Aorta (tissue), 5 donors: ENCODE measurements at places on chromosomes 11 and 22. TPM values are rescaled to one million over a fixed set of nuclear protein-coding genes. Genes with fewer than 3 reads are reported as not detected.
A peak's percentile ranks its signal among the peaks of the same experiment; 100 is the strongest.

GRCh38 chr11:22681281-22681812, 14.9 kb downstream of the GAS2 start:
- no peak for DNase-seq

- peak; percentile 80 for DNase-seq
Measured at GRCh38 chr22:23070418-23071229, at the start of gene GNAZ. GNAZ (plus strand) TSS chr22:23070519; CDS start chr22:23095696, 25,177 bp downstream.

- no peak for DNase-seq
Measured at GRCh38 chr11:70142221-70142875, 60.7 kb upstream of the FADD start.

- no peak for DNase-seq
Measured at GRCh38 chr11:26841818-26842473, 120.1 kb upstream of the SLC5A12 start.

DNA sequence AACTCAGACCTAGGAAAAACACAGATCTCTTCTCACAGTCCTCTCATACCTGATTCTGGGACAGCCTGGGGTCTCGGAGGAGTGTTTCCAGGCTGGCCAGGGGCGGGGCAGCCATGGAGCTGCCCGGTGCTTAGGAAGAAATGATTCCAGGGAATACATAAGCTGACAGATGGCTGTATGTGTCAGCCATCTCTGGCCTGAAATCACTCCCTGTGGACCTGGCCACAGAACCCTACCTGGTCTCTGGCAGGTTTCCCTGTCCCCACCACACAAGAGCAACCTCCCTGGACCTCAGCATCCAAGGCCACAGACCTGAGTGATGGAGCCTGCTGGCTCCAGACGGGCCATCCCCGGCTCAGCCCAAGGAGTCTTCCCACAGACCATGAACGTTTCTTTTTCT, 10.0 kb downstream of the GGA1 start:
- DNase-seq: no peak

- DNase-seq: peak; percentile 56
Measured at GRCh38 chr11:72333661-72334060, 89.7 kb upstream of the PHOX2A start.

TTLL1 gene
- total RNA-seq: 3.0 TPM

DNA sequence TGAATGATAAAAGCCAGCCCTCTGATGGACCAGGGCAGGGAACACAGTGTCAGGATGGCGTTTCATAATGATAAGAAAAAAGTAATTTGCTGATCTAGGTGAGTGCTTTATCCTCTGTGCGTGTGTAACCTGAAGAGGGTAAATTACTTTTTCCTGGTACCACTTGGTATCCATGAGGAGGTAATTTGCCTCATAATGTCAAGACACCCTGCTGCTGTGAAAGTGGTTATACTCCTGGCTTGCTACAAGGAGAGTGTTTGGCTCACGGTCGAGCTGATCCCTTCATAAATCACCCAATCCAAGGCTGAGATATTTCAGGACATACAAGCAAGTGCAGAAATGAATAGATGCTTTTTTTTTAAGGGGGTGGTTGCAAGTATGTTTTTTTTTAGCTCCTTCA, 207.2 kb upstream of the PGR start:
- DNase-seq: no peak

CARD10 gene
- 24.9 TPM for total RNA-seq

FGF19 gene
- not detected for total RNA-seq

DNA sequence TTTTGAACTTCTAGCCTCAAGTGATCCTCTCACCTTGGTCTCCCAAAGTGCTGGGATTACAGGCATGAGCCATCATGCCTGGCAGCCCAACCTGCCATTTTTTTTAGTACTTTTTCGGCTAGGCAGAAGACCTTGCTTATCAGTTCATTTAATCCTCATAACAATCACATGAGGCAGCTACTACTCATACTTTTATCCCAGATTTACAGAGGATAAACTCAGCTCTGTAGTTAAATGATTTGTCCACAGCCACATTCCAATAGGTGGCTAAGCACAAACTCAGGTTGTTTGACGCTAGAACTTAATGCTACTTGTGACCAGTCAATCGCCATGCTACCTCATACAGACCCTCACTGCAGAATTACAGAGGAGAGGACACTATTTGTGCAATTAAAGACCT, 28.1 kb downstream of the SBF2 start:
- no peak for DNase-seq

- DNase-seq: no peak
Measured at GRCh38 chr11:77379253-77379652, 77.8 kb upstream of the GDPD4 start.

TMPRSS5 gene
- 1.8 TPM for total RNA-seq

DNA sequence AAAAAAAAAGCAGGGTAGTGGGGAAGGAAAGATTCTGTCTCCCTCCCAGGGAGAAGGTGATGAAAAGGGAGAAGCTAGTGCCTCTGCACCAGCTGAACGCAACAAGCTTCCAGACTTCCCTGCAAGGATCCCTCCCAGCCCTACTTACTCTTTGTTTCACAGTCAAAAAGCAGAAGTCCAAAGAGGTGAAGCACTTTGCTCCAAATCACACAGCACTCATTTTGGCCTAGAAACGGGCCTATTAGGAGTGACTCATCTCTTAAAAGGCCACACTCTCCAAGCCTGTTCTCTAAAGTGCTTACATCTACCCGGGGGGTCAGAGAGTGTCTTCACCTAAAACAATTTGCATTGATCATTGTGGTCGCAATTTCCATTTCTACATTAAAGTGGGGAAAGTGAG, 17.7 kb upstream of the GRK3 start:
- no peak for DNase-seq

- no peak for DNase-seq
Measured at GRCh38 chr11:130711193-130711592, 205.1 kb downstream of the SNX19 start.

DNA sequence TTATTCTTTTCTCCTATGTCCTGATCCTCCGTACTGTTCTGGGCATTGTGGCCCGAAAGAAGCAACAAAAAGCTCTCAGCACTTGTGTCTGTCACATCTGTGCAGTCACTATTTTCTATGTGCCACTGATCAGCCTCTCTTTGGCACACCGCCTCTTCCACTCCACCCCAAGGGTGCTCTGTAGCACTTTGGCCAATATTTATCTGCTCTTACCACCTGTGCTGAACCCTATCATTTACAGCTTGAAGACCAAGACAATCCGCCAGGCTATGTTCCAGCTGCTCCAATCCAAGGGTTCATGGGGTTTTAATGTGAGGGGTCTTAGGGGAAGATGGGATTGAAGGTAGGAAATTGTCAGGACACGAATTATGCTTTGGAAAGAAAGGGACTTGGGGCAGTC, 843 bp downstream of the OR51T1 start:
- DNase-seq: no peak

DNA sequence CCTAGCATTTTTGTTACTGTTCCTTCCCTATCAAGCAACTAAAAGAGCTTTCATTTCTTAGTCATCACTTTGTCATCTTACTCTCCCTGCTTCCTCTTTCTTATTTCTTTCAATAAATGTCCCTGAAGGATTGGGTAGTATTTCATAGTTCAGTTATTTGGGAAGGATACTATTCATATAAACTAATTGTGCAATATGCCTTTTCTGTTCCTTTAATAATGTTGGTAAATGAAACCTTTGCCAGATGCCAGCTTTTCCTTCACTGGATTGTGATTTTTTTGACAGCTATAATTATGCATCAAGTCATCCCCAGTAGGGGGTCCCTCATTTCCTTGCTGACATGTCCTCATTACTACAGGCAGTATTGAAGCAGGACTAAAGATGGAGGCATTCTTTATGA, 101.7 kb downstream of the ATM start:
- DNase-seq: no peak

- no peak for DNase-seq
Measured at GRCh38 chr11:128527046-128527445, 60.3 kb downstream of the ETS1 start.

- DNase-seq: no peak
Measured at GRCh38 chr11:99241066-99241465, 220.3 kb downstream of the CNTN5 start.

DNA sequence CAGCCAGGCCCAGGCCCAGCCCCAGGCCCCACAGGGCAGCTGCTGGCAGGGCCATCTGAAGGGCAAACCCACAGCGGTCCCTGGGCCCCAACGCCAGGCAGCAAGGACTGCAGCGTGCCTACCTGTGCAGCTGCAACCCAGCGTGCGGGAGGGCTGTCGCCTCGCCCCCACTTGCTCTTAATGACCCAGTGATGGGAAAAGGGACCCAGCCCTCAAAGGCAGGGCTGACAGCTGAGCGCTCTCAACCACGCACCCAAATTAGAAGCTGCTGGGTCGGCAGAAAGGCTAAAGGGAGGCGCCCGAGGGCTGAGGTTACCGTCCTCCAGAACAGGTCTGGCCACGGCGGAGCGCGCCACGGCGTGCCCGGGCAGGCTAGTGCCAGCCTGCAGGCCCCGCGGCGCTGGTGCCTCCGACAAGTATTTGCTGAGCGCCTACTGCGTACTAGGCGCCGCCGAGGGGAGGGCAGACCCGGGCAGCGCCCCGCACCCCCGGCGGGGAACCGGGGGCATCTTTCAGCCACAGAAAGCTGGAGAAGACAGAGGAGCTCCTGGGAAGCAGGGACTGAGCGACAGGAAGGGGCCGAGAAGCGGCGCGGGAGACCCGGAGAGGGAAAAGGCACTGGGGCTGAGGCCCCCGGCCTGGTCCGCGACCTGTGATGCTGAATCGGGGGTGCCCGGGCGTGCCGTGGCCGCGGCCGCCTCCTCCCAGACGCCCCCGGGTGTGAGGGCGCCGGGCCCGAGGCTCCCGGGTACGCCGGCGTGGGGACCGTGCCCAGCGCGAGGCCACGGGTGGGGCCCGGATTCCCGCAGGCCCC, 773 bp downstream of the HRAS start:
- DNase-seq: peak; percentile 80

- DNase-seq: peak; percentile 92
Measured at GRCh38 chr22:42635531-42635930, 4.9 kb downstream of the ATP5MGL start.

GRIA4 gene
- 3.7 TPM for total RNA-seq

CDC45 gene
- 1.0 TPM for total RNA-seq

- no peak for DNase-seq
Measured at GRCh38 chr11:115498354-115498753, 5.9 kb downstream of the CADM1 start.

OR4D5 gene
- total RNA-seq: not detected

CXCR5 gene
- 0.06 TPM for total RNA-seq

DNA sequence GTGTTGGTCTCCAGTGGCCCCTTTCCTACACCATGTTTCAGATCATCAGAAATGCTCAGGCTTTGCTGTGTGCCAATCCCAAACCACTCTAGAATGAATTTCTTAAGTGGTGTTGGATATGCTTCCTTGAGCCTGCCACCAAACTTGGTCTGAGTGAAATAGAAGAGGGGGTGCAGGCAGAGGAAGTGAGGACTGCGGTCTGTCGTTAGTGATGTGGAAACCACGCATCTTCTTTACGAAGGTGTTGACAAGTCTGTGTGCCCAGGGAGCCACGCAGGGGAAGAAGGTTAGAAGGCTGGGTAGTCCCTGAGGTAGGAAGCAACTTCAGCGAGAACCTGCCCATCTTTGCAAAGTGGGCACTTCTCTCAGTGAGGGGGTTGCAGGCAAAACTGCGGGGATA, 187.4 kb upstream of the NAV2 start:
- no peak for DNase-seq

- no peak for DNase-seq
Measured at GRCh38 chr11:8086571-8086970, 5.6 kb downstream of the TUB start.

USP2 gene
- 3.0 TPM for total RNA-seq

- DNase-seq: no peak
Measured at GRCh38 chr22:19619144-19620009, 94.9 kb upstream of the SEPTIN5 start.

GRCh38 chr11:64157631-64158394, 8.1 kb downstream of the MACROD1 start:
- no peak for DNase-seq

- DNase-seq: no peak
Measured at GRCh38 chr11:77375107-77375506, 73.6 kb upstream of the GDPD4 start.

BTBD18 gene
- not detected for total RNA-seq

- no peak for DNase-seq
Measured at GRCh38 chr11:55967914-55968313, 1.8 kb downstream of the OR10AG1 start.

DNA sequence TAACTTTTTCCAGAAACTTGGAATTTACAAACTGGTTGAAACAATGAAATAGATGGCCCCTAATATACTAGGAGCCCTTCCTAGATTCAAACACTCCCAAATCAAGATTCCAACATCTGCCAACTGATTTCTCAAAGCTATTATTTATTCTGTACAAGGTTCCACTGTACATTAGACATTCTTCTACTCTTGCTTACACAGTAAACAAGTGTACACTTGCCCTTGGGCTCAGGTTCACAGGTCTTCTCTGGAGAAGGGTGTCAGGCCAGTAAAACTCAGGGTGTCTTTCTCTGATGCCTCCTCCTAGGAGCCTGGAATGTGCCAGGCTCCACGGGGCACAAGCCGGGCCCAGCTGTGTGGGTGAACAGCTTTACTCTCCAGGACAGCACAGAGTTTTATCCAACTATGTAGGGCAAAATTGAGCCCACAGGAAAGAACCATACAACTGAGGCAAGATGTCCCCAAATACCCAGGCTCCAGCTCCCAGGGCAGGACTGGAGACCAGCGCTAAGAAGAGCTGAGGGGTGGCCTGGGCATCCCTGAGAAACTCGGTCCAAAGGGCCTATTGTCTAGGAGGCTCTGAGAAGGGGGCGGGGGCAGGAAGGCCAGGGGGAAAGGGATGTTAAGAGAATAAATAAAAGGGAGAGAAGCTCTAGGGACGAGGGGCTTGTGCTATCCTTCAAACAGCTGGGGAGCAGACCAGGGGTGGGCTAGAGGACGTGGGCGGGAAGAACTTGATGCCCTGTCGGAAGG, 8.8 kb upstream of the MFRP start:
- no peak for DNase-seq

GRCh38 chr22:47301820-47302475, 539.5 kb downstream of the TBC1D22A start:
- no peak for DNase-seq

DNA sequence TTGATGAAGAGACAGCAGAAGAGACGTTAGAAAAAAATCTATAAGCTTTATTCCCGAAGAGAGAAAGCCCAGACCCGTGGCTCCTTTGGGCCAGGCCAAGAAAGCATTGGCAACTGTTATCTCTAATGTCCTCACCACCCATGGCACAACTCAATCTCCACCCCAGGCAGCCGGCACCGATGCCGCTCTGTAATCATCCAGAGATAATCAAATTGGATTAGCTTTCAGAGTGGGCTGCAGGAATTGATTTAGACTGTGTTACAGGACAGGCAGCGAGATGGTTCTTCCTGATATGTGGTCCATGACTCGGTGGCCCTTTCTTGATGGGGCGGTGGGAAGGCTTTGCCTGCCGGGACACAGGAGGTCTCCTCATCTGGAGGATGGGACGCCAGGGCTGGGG, 383.9 kb downstream of the TBC1D22A start:
- DNase-seq: no peak

DNA sequence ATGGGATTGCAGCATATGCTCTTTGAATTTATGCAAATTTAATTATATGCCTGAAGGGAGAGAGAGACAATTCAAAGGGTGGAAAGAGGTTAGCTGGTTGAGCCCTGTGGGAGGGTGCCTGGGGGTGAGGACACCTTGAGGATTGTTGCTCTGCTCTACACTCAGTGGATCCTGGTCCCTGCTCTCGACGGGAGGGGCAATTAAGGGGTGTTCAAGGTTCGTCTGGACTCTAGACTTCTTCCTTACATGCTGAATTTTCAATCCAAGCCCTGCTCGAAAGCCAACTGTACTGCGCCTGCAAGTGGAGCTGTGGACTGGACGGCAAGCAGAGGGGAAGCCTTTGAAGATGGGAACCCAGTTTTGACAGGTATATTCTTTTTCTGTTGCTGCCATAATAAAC, 15.5 kb upstream of the OR5M11 start:
- DNase-seq: no peak

GRCh38 chr22:19959043-19959586, 17.5 kb upstream of the TXNRD2 start:
- DNase-seq: peak; percentile 92

RNF215 gene
- total RNA-seq: 20.9 TPM

ROBO3 gene
- 15.7 TPM for total RNA-seq
